ENCODE measurements at places on chromosomes 2 and 18.

DNA sequence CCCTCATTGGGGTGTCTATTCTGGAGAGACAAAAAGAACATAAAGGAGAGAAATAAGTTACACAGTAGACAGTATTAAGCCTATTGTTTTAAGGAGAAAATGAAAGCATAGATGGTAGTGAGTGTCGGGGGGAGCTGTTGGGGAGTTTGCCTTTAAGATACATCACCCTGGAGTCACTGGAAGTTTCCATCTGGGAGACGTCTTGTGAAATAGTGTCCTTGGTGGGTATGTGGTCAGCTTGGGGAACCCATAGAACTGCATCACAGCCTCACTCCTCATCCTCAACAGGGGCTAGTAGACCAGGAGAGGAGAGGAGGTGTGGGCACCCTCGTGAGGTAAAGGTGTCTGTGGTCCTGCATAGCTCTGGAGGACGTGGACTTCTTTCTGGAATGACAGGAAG, 60.6 kb downstream of the RNF144A start:
- no peak for DNase-seq

GRCh38 chr18:54358495-54359040, 862 bp downstream of the C18orf54 start:
- no peak for DNase-seq

DNA sequence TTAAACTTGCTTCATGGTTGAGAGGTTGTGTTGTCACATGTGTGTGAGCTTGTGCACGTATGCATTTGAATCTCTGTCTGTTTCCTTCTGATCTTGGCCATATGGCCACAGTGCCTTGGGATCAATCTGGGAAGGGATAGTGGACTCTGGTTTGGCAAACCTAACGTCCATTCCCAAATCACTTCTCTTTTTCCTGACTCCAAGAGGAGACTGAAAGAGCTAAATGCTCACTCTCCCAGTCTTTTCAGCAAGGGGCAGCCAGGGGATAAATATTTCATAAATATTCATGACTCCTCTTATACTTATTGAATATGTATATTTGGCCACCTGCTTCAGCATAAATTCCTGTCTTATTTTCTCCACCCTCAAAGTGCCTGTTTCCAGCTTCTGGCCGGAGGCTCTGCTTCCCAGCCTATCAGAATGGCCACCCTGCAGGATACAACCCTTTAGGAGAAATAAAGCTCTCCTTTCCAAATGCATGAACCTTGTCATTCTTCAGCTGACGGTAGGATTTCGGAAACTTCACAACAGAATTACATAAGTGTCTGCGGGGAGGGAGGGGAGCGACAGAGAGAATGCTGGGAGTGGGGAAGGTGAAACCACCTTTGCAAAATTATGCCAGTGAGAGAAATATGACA, 112.2 kb upstream of the COPS8 start:
- no peak for DNase-seq

GRCh38 chr2:142769761-142770160, 107.7 kb upstream of the KYNU start:
- no peak for DNase-seq

- DNase-seq = no peak
These were observed 28.6 kb upstream of the SLC35F5 start for GRCh38 chr2:113784823-113785744.

GRCh38 chr2:149617476-149617875, 29.9 kb upstream of the MMADHC start:
- no peak for DNase-seq

- no peak for DNase-seq
These were observed 5.1 kb downstream of the CEP68 start for GRCh38 chr2:65061146-65061909.

GRCh38 chr18:63183952-63184770, 135.4 kb downstream of the BCL2 start:
- DNase-seq = no peak

DNA sequence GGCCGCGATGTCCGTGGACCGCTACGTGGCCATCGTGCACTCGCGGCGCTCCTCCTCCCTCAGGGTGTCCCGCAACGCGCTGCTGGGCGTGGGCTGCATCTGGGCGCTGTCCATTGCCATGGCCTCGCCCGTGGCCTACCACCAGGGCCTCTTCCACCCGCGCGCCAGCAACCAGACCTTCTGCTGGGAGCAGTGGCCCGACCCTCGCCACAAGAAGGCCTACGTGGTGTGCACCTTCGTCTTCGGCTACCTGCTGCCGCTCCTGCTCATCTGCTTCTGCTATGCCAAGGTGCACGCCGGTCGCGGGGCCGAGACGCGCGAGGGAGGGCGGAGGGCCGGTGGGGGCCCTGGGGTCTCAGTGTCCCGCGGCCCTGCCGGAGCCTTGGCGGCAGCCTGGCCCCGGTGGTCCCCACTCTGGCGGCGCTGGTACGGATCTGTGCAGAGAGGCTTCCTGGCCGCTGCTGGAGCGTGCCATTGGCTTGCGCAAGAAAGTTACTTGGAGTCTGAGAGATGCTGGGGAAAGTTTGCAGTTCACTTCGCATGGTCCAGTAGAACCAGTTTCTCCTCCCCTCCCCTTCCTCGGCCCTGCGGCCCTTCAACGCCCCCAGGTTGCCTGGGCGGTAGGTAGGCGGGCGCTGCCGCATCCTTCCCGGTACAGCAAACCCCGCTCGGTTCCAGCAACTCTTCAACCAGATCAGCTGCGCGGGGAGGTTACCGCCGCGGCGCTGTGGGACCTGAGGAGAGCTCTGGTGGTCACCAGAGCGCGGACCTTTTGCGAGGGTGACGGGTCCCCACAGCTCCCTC, 1.5 kb downstream of the GALR1 start:
- no peak for DNase-seq

GRCh38 chr2:232979871-232980461, 33.1 kb downstream of the NGEF start:
- DNase-seq = no peak

DNA sequence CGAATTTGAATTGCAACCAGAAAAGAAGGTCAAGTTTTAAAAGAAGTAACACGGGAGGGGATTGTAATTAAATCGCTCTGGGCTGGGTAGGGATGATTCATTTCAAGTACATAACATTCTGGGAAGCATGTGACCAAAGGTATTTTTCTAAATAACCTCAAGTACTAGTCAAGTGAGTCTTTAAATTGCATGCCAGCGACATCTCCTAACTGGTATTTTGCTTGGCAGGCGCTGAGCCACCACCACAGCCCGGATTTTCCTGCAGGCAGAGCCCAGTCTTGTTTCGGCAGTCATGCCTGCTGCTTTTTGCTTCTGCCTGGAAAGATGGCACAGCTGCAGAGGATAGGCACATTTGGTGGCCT, 33.7 kb upstream of the NPAS2 start:
- no peak for DNase-seq

- DNase-seq = no peak
These were observed 60.3 kb downstream of the RFTN2 start for GRCh38 chr2:197615016-197615652.

GRCh38 chr2:168210895-168211570, 36.4 kb downstream of the STK39 start:
- no peak for DNase-seq

GRCh38 chr2:8676921-8677645, 4.8 kb upstream of the ID2 start:
- DNase-seq = peak; percentile 38

GRCh38 chr2:235661167-235661937, 167.5 kb downstream of the AGAP1 start:
- no peak for DNase-seq

DNA sequence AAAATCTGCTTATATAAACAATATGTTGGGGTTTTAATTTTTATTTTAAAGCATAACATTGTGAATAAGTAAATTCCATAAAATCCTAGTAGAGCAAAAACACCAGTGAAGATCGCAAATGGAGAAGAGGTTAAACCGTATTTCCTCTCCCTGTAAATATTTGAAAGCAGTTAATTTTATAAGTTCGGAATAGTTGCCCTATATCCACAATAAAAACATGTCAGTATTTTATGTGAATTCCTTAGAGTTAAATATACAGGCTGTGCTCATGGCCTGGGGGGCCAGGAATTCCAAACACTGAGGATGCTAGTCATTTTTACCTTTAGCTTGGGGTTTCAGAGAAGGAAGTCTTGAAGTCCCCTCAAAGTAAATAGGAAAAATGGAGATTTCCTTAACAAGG, 135.0 kb downstream of the FIGN start:
- peak; percentile 36 for DNase-seq

- DNase-seq = no peak
These were observed 38.2 kb upstream of the CNGA3 start for GRCh38 chr2:98308068-98308467.

DNA sequence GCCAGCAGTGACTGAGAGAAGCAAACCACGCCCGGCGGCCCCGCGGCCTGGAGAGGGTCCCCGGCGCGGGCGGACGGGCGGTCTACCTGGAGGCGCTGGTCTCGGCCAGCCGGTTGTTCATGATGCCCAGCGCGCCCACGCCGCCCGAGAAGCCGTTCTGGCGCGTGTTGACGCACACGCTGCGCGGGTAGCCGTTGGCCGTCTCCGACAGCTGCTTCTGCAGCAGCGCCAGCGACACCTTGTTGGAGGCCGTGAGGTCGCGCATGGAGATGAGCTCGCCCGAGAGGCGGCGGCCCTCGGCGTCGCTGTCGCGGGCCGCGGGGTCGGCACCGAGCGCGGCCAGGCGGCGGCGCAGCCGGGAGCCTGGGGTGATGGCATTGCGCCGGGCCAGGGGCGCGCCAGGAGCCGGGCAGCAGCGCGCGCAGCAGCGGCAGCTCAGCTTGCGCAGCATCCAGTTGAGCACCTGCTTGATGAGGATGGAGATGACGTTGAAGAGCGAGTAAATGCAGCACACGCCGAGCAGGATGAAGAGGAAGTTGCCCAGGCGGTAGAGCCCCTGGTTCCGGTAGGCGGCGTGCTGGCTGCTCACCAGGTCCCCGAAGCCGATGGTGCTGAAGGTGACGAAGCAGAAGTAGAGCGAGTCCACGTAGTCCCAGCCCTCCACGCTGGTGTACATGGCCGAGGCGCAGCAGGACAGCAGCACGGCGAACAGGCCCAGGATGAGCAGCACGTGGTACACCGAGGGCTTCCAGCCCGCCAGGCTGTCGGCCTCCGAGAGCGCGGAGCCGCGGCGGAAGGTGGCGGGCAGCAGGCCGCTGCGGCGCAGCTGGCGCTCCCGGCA, 118.1 kb downstream of the MSH2 start:
- peak; percentile 53 for DNase-seq

DNA sequence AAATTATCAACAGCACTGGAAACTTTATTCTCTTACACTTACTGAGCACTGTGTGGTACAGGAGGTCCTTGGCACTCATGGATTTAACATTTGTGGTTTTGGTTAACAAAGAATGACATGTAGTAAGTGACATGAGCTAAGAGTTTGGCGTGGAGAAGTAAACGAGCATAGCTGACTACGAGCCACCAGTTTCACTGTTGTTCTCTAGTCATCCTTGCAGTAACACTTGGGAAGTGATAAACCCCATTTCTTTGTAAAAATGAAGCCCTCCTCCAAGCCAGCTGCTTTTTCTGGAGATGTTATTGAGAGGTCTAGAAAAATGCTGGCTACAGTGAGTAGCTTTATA, 32.7 kb downstream of the QPCT start:
- DNase-seq = no peak

- no peak for DNase-seq
These were observed 178.4 kb downstream of the ZEB2 start for GRCh38 chr2:144341538-144341937.

GRCh38 chr2:229463841-229464346, 192.8 kb upstream of the PID1 start:
- DNase-seq = no peak

- no peak for DNase-seq
These were observed 19.0 kb downstream of the ETAA1 start for GRCh38 chr2:67416136-67416535.

DNA sequence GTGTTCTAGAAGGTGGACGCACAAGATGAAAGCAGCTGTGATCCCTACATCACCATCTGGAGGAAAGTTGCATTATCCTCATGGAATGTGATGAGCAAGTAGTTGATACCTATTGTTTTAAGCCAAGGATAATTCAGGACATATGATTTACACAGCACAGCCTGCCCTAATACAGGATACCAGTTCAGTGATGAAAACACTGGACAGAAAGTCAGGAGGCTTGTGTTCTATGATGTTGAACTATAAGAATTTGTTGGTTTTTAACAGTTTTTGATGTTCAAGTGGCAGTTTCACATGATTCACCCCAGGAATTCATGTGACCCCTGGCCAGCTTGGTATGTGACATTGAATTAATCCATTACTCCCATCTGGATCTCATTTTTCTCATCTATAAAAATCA, 6.2 kb upstream of the CHST10 start:
- no peak for DNase-seq

DNA sequence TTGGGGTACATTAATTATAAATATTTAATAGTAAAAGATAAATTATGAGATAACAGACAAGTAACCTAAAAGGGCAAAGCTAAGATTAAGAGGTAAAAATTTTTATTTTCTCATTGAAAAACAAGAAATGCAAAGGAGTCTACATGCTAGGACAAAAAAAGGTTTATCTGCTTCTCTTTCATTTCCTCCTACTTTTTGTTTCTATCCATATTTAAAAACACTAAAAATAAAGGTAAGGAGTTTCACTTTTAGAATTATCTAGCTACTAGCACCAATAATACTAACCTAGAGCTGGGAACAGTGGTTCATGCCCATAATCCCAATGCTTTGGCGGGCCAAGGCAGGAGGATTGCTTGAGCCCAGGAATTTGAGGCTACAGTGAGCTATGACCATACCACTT, 1551.7 kb upstream of the SLC39A10 start:
- DNase-seq = no peak
